ENCODE measurements at places on chromosomes 16 and 17. TPM values are rescaled to one million over a fixed set of nuclear protein-coding genes. Genes with fewer than 3 reads are reported as not detected.

The SLC13A2 gene
- not detected for total RNA-seq

The FAM83G gene
- total RNA-seq = 14.0 TPM

The OR4D1 gene
- total RNA-seq = 0.09 TPM

The TLCD3B gene
- 2.3 TPM for total RNA-seq

The PLLP gene
- 0.30 TPM for total RNA-seq

The SLFN14 gene
- total RNA-seq = not detected

The SLC2A4 gene
- 0.14 TPM for total RNA-seq

The ABCC12 gene
- total RNA-seq = not detected

The GRIN2A gene
- not detected for total RNA-seq

The ATAD5 gene
- 24.6 TPM for total RNA-seq

The SERPINF2 gene
- total RNA-seq = not detected

The AXIN2 gene
- total RNA-seq = 7.4 TPM

The KRT13 gene
- not detected for total RNA-seq

The TAC4 gene
- not detected for total RNA-seq

The KCNH6 gene
- total RNA-seq = not detected

The LONP2 gene
- 49.7 TPM for total RNA-seq

The TMEM208 gene
- 53.8 TPM for total RNA-seq

The PRSS33 gene
- not detected for total RNA-seq

The MT2A gene
- total RNA-seq = 878 TPM

The BICDL2 gene
- 0.71 TPM for total RNA-seq

The SLC47A2 gene
- total RNA-seq = not detected

The MT3 gene
- 7.9 TPM for total RNA-seq

The PRSS22 gene
- not detected for total RNA-seq

The KRT12 gene
- total RNA-seq = not detected

The DRC3 gene
- total RNA-seq = not detected
